ENCODE measurements at places on chromosomes 5 and 9.

DNA sequence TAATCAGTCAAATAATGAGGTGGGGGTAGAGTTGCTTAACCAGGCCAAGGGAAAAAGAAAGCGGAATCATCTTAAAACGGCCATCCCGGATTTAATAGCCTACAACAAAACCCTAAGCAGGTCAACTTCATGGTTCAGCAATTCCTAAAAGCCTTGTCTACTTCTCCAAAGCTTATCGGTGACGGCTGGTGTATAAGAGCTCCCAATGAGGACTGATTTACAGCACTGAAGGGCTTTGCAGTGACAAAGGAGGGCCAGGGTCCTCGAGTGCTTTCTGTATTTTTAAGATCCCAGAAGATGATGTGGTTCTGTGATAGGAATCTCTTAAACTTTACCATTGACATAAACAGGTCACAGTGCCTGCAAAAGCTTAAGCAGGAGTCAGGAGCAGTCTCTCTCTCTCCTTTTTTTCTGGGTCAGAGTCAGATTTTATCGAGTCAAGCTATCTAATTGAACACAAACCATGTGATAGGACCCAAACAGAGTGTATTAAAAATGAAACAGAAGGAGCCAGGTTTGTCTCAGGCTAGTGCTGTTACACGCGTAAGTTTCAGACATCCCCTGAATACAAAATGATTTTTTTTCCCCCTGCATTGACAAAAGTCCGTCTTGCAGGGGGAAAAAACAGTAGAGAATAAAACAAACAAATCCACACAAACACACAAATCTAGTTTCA lies 663.6 kb upstream of the ZNF608 start:
- DNase-seq: no peak

- no peak for DNase-seq
Observed at GRCh38 chr5:6705088-6705487, 8.1 kb upstream of the TENT4A start.

- no peak for DNase-seq
Observed at GRCh38 chr9:100340224-100340623, 12.5 kb downstream of the TEX10 start.

DNA sequence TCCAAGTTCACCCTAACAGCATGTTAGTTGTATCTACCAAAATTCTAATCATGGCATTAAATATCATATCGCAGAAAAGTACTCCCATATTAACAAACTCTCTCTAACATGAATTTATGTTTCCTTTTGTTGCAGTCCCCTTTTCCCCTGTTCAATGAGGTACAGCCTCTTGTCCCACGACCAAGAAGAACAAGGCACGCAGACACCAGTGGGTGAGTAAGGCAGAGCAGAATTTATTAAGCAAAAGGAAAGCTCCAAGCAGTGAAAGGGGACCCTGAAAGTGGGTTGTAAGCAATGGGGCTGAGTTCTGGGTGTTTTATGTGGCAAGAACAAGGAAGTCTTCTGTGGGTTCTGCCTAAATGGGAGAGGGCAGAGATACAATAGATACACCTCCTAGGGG lies 183.5 kb downstream of the LURAP1L start:
- no peak for DNase-seq

GRCh38 chr9:17342696-17343095 lies 207.9 kb downstream of the CNTLN start:
- DNase-seq: no peak

DNA sequence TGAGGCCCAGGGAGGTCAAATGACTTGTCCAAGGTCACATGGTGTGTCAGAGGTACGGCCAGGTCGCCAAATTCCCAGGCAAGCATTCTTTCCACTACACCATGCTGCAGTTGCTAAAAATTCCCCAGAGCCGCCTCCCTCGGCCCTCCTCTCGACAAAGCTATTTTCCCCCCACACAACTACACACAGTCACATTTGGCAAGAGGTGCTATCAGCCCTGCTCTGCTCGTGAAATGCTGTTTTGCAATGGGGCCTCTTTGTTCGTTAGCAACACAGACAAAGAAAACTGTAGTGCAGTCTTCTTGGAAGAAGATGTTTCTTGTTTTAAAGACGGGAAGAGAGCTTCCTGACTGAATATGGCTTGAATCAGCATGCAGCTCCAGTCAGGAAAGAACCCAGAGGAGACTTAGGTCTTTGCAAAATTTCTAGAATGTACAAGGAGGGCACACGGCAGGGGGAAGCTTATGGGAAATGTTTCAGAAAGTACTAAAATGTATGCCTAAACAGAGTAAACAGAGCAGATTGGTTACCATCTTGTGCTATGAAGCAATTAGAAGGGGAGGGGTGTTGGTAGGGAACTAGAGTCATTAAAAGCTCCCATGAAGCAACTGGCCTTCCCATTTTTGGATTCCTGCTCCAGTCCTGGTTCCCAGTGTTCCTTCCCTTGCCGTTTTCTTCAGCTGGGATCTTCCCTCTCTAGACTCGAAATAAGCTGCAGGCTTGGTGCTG lies 14.2 kb downstream of the SLIT3 start:
- no peak for DNase-seq

DNA sequence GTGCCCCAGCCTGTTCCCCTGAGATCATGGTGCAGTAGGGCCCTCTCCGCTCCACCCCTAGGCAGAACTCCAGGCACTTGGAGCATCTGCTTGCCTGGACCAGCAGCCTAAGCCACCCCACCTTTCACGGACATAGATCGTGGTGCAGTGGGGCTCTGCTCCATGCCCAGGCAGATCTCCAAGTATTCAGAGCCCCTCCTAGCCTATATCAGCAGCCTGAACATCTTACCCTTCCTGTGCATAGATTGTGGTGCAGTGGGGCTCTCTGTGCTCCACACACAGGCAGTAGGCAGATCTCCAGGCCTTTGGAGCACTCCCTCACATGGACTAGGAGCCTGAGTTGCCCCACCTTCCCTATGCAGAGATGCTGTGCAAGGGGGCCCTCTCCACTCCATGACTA lies 103.0 kb downstream of the GLIS3 start:
- no peak for DNase-seq

- DNase-seq: no peak
Observed at GRCh38 chr5:77231471-77232138, 21.1 kb downstream of the PDE8B start.

DNA sequence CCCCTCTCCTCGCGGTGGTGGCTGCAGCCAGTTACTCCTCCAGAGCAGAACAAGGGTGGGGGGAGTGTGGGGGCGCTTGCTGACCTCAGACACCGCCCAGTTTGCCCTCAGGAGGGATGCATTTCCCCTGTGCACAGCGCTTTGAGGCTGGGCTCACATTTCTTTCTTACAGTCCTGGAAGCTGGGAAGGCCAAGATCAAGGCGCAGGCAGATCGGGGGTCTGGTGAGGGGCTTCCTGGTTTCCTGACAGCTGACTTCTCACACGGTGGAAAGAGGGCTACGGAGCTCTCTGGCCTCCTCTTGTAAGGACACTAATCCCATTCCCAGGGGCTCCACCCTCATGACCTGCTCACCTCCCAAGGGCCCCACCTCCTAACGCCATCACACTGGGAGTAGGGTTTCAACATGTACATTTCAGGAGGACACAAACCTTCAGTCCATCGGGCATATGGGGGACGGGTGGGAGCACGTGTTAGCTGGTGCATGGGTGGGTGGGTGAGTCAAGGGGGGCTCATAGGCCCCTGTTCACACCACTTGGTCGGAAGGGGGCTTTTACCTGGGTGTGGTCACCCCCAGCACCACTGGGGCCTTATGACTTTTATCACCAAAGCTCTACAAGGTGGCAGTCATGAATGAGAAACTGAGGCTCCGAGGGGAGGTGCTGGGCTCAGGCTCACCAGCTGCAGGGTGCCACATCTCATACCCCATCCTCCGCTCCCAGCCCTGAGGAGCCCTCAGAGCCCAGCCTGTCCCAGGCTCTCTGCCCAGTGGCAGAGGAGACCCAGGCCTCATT lies 7.7 kb upstream of the SCGB3A1 start:
- peak; percentile 22 for DNase-seq

- no peak for DNase-seq
Observed at GRCh38 chr9:130689937-130690700, 3.5 kb upstream of the EXOSC2 start.

DNA sequence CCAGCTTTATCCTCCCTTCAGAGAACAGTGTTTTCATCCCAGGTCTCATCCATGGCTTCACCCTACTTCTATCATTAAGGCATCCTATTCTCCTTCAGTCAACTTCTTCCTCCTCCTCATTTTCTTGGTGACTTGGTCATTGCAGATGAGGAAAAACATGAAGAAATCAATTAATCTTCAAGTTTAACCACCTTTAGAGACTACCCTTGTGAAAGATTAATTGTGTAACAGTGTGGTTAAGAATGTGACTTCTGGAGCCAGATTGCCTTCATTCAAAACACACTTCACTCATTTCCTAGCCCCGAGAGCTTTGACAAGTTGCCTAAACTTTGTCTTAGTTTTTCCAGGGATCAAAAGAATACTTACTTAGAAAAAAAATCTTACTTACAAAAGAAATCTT lies 110.0 kb downstream of the STK32A start:
- DNase-seq: no peak

DNA sequence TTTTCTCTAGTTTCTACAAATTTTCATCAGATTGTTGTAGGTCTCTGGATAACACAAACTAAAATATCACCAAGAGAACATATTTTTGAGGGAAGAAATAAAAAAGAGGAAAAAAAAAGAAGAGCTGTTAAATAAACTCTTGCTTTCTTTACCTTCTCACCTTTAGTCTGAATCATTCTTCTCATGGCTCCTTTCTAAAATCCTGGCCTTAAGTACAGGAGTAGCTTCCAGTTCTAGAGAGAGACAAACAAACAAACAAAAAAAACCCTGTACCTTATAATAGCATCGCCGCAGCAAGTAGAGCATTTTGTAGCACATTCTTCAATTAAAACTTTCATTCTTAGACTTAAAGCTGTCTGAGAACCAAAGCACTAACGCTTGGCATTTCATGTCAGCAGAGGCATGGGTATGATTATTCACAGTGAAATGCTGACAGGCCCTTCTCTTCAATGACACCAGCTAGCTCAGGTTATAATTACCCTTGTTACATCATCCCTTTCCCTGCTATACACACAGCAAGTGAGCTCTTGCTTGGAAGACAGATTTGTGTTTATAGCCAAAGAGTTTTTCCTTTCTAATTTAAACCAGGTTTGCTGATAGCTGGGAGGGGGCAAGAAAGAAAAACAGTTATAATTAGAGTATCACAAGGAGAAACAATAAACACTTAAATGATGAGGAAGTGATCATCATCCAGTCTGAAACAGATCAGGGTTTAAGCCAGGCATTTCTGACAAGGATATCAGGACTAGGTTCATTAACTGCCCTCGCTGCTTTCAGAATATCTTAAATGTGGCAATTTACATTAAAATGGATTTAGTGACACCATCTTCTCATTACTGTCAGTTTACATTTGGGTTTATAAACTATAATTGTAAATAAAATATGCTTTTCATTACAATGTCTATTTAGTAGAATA lies 510.9 kb upstream of the ZNF608 start:
- no peak for DNase-seq

DNA sequence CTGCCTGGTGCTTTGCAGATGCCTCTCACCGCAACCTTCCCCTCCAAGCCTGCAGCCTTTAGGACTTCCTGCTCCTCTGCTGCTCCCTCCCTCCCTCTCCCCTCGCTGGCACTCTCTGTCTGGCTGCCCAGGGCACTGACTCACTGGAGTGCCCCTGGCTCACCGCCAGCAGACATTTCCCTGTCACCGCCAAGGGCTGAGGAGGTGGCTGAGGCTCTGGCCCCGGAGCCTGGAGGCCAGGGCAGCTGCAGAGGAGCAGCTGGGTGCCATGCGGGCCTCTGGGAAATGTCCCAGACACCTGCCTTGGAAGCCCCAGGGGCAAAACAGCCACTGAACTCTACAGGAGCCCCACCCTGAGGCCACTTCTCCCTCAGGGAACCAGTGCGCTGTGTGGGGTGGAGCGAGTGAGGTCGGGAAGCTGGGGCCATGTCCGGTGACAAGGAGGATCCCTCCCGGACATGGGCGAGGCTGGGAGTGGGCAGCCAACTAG lies 53.4 kb downstream of the TENT4A start:
- DNase-seq: peak; percentile 58

DNA sequence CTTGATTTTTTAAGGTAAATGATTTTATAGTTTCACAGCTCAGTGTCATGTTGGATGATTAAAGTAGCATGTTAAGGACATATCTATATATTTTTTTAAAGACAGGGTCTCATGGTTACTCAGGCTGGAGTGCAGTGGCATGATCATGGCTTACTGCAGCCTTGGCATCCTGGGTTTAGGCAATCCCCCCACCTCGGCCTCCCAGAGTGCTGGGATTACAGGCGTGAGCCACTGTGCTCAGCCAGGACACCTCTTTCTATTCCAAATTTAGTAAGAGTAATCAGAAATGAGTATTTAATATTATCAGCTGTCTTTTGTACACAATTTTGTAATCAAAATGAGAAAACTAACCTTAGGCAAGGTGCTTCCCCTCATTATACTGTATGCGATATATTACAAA lies 38.6 kb upstream of the LRRTM2 start:
- DNase-seq: no peak

DNA sequence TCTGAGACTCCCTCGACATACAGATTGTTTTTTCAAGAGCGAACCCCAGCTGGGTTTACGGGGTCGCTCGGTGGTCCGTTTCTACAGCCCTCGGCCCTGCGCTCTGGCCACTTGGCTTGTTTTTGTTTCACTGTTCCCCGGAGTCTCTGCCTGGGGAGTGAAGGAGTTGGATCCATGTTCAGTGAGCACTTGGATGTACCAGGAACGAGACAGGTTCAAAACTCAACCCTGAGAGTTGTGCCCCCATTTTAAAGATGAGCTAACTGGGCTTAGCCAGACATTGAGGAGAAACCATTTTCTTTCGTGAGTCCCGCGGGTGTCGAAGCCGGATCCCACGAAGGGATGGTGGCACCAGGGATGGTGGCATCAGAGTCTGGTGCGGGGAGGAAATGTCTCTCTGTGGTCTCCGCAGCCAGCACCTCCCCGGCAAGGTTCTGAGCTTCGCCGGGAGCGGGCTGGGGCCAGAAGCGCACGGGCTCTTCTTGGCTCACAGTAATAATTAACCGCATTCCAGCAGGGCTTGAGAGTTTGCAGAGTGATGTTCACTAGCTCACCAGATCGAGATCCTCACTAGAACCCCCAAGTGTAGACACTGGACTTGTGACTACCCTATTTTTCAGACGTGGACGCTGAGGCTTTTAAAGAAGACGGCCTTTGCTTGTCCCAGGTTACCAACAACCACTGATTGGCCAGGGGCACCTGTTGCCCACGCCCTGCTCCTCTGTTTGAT lies 1.0 kb downstream of the MSX2 start:
- DNase-seq: no peak

DNA sequence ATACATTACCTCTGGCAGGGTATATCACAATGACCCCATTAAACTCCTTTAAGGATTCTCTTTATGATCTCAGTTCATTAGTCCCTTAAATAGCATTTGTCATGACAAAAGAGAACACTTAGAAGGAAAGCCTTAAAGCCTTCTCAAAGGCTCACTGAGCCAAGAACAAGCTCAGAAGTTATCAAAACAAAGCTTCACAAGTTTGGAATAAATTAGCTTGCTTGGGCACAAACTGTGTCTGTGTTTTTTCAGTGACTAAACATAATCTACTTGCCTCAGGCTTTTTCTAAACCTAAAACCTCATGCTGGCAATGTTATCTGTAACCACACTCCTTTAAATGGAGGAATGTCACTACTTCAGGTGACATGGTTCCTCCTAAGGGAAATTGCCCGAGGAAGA lies 1114.9 kb upstream of the C9orf72 start:
- no peak for DNase-seq
